ENCODE measurements at places on chromosomes 6 and 20. TPM values are rescaled to one million over a fixed set of nuclear protein-coding genes. Genes with fewer than 3 reads are reported as not detected.

- peak; percentile 59 for DNase-seq
Observed at GRCh38 chr6:19210849-19211590, 626.1 kb upstream of the ID4 start.

DEFB121 gene
- not detected for total RNA-seq

DNA sequence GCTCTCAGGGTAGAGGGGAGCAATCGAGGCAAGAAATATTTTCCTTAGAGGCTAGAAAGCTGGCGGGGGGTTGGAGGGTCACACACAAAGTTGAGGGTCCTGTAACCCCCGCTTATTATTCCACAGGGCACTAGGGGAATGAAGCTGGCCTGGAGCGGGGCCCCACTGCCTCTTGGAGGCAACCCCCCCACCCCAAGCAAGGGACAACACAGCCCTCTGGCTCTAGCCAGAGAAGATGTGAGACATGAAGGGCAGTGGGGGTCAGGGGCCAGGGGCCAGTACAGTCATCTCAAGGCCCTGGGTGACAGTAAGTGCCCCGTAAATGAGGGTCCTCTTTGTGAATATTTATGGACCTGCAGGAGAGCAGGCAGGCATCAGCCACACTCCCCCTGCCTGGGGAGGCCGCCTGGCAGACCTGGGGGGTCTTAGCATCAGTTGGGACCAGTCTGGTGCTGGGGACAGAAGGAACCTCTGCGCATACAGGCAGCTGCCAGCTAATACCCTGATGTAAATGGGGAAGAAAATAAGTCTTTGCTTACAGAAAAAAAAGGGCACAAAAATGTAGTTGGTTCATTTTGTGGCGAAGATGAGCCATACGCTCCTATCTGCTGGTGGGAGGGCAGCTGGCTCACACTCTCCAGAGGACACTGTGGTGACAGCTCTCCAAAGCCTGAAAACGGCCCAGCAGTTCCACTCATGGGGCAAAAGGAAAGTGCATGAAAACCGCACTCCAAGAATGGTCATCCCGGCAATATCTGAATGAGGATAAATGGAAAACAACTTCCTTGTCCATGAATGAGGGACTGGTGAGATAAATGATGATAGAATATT is 21.9 kb downstream of the SPATA2 start:
- no peak for DNase-seq

DNA sequence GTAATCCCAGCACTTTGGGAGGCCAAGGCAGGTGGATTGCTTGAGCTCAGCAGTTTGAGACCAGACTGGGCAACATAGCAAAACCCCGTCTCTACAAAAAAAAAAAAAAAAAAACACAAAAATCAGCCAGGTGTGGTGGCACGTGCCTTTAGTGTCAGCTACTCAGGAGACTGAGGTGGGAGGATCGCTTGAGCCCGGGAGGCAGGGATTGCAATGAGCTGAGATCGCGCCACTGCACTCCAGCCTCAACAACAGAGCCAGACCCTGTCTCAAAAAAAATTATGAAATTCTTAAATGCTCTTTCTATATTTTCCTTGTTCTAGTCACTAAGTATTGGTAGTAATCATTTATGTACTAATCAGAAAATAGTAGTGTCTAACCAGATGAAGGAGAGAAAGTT is 30.6 kb downstream of the SYTL3 start:
- DNase-seq = no peak

DNA sequence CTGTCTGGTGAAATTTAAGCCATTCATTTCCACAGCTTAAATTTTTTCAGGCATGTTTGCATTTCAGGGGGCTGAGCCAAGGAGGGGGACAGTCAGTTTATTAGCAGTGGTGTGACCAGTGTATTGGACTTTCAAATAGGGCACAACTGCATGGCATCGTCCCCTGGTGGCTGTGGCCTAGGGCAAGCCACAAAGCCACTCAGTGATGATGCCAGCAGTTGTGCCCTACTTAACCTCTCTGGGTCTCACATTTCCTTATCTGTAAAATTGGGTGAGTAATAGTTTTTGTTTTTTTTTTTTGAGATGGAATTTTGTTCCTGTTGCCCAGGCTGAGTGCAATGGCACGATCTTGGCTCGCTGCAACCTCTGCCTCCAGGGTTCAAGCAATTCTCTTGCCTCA is 48.0 kb downstream of the CDC5L start:
- no peak for DNase-seq

MYCT1 gene
- not detected for total RNA-seq

- no peak for DNase-seq
Observed at GRCh38 chr6:170093276-170093657, 197.6 kb downstream of the DLL1 start.

DNA sequence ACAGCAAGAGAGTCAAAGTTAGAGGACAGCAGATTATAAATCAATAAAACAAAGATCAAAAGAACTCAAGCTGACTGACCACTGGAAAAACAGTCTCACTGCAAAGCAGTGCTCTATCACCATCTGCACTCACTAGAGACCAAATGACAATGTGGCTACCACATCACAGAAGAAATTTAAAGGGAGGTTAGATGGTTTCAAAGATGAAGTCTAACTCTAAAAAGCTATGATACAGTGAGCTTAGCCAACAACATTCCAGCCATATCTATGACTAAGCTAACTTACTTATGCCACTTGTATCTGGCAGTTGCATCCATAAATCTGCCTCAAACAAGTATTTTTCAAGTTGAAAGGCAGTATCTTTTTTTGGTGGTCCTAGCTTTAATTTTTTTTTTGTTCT is 68.6 kb downstream of the ARHGAP18 start:
- no peak for DNase-seq

GRCh38 chr20:11221046-11221445 is 547.2 kb upstream of the JAG1 start:
- no peak for DNase-seq

DNA sequence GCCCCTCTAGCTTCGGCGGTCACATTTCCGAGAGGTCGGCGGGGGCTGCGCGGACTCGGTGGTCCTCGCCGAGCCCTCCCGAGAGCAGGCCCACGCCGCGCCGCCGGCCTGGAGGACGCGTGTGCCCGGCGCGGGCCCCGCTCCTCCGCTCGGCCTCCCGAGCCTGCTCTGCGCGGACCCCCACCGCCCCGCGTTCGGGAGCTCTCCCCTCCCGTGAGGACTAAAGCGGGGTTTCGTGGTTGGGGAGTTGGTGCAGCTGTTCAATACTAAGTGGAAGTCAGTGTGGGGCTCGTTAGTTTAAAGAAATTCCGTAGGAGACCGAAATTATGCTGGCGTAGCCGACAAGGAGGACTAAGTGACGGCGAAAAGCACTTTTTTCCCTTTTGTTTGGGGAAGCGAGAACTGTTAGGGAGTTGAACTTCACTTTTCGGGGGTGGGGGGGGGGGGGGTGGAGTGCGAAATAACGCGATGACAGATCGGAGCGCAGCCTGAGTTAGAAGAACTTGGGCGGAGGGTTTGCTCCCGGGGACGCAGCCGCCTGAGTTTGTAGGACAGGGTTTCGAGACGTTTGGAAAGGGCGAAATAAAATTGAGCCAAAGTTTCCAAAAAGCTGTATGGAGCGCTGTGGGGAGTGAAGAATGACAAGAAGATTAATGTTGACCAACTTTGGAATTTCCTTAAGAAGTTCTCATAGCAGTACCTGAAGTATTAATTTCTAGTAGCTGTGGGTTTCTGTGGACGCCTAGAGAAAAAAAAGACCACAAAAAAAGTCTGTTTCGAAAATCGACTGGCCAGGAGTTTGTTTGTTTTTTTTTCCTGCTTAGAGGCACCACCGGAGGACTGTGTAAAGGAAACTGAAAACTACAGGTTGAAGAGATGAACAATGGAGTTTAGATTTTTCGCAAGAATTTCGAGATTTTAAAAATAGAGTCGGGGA is 1.4 kb downstream of the QKI start:
- DNase-seq = peak; percentile 81

DNA sequence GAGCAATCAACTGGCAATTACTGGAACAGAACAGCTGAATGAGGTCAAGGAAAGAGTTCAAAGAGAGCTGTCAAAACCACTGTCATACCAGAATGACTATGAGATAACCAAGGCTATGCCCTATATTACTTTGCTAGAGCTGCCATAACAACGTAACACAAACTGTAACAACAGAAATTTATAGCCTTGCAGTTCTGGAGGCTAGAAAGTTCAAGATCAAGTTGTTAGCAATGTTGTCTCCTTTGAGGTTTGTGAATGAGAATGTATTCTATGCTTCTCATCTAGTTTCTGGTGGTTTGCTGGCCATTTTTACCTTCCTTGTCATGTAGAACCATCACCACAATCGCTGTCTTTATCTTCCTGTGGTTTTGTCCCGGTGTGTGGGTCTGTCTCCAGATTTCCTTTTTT is 1323.0 kb upstream of the GJE1 start:
- peak; percentile 72 for DNase-seq

DNA sequence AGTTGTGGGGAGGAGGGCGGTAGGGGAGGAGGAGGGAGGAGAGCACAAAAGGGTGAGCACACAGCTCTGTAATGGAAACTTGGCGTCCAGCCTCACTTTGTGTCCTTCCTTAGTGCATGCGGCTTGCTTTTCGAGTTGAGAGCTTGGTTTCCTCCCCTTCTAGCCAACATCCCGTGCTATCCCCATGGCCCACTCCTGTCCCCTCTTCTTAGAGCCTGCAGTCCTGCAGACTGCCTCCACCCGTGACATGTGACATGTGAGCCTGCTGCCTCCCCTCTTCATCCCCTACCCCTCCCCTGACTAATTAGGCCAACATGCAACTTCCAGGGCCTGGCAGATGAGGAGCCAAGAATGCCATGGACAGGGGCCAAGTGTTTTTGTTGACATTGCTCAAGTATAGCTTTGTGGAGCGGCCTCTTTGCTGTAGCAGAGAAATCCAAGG is 63.2 kb downstream of the SLC24A3 start:
- DNase-seq = no peak

DNA sequence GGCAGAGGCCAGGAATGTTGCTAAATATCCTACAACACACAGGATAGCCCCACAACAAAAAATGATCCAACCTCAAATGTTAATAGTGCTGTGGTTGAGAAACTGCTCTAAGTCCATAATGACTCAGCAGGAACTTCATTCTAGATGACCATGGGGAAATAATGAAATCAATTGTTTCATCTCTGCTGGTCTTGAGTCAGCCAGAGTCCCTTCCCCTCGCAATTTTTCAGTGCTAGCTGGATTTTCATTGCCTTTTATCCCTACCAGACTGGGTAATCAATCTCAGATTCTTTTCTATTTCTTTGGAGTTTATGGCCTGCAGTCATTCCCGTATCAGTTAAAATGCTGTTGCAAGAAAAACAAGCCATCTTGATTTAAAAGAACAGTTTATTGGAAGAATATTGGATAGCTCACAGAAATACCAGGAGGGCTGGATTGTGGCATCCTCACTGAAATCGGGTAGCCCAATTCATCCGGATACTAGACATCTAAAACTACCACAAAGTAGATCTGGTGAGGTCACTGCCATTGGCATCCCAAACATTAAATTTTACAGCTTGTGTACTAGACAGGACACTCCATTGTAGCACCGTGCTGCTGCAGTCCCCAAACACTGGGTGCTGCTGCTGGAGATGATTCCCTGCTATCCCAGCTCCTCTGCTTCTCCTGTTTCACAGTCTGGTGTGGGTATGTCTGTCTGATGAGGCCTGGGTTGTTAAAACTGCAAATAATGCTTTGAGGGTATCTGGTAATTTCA is 30.3 kb upstream of the POPDC3 start:
- no peak for DNase-seq

FOXC1 gene
- 0.07 TPM for total RNA-seq

DNA sequence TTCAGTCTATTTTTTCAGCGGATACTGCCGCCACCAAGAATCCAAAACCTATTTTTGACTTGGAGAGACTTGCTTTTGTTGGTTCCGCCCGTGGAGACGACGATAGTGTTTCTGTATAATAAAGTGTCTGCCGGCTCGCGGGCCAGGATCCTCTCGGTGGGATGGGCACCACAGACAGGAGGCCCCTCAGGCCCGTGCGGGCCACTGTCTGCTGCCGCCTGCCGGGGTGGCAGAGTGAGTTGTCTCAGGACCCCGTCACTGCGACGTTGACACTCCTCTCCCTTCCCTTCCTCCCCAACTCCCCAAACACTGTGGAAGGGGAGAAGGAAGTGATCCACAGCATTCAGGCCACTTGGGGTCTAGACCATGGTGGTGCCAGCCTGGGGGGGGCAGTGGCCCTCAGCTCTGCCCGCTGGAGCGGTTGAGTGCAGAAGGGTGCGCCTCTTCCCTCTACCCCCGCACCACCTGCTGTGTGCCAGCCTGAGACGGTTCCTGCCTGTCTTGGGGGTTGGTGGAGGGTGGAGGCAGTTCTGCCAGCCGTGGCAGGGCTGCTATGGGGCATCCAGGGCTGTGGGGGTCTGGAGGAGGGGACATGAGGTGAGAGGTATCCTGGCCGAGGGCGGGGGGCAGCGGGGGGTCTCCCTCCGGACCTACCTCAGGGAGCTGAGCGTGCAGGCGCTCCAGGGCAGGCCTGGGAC is 17.5 kb downstream of the RBM38 start:
- DNase-seq = no peak

PAK5 gene
- total RNA-seq = not detected

DNA sequence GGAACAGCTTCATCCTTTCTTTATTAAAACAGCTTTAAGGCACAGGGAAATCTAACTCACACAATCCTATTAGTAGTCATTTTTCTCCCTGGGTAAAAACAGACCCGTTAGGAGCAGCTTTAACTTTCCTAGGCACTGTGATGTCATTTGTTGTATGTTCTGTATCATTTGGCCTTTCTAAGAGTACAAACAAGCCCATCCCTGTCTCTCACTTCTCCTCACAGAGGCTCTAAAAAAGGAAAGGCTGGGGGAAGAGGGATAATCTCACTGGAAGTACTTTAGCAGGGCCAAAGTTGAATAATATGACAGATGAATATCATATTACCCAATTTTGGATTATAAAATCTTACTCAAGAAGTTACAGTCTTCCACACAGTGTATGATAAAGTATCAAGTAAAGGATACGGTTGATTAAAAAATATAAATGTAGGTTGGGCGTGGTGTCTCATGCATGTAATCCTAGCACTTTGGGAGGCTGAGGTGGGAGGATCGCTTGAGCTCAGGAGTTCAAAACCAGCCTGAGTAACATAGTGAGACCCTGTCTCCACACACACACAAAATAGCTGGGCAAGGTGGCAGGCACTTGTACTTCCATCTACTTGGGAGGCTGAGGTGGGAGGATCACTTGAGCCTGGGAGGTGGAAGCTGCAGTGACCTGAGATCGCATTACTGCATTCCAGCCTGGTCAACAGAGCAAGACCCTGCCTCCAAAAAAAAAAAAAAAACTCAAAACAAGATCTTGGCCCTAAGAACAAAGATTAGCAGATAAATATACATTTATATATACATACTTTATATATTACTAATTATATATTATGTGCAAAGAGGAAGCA is 7.9 kb downstream of the NUDT3 start:
- DNase-seq = no peak

DNA sequence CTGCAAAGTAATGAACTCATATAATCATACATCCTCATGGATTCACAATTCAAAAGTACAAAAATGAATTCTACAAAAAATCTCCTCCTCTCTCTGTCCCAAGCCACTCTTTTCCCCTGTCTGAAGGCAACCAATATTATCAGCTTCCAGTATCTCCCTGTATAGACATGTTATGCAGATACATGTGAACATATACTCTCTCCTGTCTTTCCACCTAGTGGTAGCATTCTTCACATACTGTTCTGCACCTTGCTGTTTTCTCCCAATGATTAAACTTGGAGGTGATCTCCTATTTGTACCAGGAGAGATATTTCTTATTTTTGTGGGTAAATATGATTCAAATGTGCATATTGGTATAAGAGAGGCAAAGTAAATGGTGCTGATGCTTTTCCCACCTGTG is 416.4 kb downstream of the EPM2A start:
- DNase-seq = no peak

Measured in activated CD4-positive, alpha-beta T cell treated with anti-CD3 and anti-CD28 coated beads, Interleukin-2, amount 10 ng/mL, durations not matched to agents 24 days and 14 days (primary cell).